Caki2 (cell line): ENCODE measurements at places on chromosomes 4 and X. TPM values are rescaled to one million over a fixed set of nuclear protein-coding genes. Genes with fewer than 3 reads are reported as not detected.

Gene GRID2
- not detected in 2 replicates for total RNA-seq

Gene NUDT11
- total RNA-seq: 10.9 and 17.6 TPM in 2 replicates

Gene CORIN
- total RNA-seq: 0.20 TPM in 1 of 2 replicates, not detected in the other

GRCh38 chrX:8748855-8749254, 16.9 kb upstream of the ANOS1 start:
- DNase-seq: peak; percentile 14

DNA sequence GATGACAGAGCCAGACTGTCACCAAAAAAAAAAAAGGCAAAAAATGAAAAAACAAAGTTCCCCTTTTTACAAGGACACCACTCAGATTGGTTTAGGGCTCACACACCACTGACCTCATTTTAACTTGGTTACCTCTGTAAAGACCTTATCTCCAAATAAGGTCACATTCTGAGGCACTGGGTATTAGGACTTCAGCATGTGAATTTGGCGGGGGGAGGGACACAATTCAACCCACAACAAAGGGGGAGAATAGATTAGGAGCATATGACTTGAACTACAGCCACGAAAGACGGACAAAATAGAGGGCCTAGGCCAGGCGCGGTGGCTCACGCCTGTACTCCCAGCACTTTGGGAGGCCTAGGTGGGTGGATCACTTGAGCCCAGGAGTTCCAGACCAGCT, 31.0 kb upstream of the ARAF start:
- DNase-seq: no peak

Gene AFF2
- total RNA-seq: 2.0 TPM in 1 of 2 replicates, not detected in the other

DNA sequence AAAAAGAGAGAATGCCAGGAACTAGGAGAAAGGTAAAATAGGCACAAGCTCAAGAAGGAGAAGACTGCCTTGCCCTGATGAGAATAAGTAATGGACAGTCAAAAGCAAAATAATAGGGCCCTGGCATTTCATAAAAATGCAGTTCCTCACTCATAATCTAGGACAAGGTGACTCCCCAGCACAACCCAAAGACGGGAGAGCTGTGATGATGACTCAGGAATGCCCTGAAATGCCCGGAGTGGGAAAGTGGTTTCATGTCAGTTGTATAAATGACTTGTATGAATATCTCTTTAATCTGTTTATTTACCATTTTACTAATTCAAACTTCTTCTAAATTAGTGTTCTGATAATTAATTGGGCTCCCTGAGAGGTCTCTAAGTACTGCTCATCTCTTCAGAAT, 28.8 kb upstream of the SETD7 start:
- DNase-seq: no peak

GRCh38 chrX:13898603-13899002, 81.7 kb upstream of the GPM6B start:
- DNase-seq: no peak

GRCh38 chr4:140305053-140305452, 68.4 kb upstream of the SCOC start:
- DNase-seq: no peak

- DNase-seq: no peak
Measured at GRCh38 chr4:54231768-54232688, 2.9 kb downstream of the PDGFRA start.

Gene PCDH19
- total RNA-seq: not detected in 2 replicates

DNA sequence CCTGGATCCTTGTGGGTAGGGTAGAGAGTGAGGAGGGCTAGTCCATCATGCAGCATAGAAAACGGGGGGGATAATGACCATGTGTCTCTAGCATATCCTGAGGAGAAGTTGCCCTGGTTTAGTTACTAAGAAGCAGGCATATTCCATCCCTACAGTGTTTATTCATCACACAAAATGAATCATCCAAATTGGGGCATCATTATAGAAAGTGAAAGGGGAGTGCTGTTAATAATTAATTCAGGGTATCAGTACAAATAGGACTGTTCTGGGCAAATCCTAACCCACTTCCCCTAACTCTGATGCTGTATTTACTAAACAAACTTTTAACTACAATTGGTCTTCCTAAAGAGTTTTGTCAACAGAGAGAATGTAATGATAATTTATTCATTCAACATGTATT, 281.1 kb upstream of the ARX start:
- DNase-seq: no peak

- no peak for DNase-seq
Measured at GRCh38 chr4:95283320-95283719, 265.5 kb downstream of the UNC5C start.

Gene USP51
- 0.06 and 0.14 TPM in 2 replicates for total RNA-seq

Gene SMR3A
- total RNA-seq: not detected in 2 replicates

DNA sequence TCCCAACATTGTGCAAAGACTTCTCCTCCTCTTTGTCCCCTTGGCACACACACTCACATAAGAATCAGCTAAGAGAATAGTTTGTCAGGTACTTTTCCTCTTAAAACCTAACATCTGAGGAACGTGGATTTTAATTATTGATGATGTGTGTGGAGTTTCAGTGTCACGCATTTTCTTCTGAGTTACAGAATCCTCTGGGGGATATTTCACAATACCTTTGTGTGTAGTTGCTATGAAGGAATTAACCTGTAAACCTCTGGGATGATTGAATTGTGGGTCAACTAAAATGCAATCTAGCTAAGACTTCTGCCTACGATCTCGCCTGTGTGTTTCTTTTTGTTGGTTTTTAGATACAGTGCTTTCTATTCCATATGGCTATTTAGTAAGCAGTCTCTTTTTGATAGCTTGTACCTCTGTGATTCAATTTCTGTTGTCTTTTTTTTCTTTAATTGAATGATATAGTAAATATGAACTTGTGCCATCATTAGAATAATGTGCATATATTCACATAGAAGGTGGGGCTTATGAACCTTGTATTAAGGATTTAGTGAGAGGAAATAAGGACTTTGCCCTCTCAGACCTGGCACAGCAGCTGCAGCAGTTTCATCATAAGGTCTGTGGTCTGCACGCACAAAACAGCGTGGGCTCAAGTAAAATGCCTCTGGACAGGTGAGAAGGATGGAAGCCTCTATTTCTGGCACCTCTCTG, 99.2 kb downstream of the TSPAN7 start:
- DNase-seq: no peak

Gene MTCP1
- total RNA-seq: 4.7 and 19.2 TPM in 2 replicates

- DNase-seq: no peak
Measured at GRCh38 chr4:6560416-6561172, 14.4 kb upstream of the MAN2B2 start.

DNA sequence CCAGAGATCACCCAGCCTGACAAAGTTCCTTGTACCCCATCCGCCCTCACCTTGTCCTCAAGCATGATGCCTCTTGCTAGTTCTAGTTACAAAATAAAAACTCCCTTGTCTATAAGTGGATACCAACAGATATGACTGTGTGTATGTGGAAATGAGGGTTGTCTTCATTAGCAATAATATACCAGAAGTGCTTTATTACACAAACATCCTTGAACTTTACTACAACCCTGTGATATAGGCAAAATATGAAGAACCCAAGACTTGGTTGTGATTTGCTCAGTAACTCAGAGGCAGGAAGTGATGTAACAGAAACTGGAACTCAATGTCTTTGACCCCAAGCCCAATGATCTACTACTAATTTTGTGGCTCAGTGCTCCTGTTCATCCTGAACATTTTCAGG, 97.6 kb downstream of the AKAP4 start:
- DNase-seq: no peak

DNA sequence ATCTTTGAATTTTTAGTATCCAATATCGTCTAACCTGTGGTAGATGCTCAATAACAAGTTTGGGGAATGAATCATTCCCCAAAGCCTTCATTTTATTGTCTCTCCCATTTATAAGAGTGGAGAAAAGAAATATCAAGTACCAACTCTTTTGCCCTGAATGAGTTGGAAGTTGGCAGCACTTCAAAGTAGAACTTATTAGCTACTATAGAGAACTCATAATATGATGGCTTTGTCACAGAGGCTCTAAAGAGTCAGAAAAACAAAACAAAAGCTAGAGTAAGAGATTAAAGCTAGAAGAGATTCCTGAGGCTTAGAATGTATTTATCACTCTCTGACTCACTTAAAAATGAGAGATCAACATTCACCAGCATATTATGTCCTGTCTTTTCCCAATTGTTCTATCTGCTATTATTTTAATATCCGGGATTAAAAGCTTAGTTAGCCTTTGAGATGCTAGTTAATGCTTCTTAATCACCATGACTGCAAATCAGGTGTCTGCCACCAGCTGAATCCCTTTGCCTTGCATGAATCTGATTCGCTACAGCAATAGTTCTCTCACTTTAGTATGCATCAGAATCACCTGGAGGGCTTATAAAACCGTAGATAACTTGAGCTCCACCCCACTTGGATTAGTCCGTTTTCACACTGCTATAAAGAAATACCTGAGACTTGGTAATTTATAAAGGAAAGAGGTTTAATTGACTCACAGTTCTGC, 77.9 kb downstream of the PALLD start:
- DNase-seq: no peak

DNA sequence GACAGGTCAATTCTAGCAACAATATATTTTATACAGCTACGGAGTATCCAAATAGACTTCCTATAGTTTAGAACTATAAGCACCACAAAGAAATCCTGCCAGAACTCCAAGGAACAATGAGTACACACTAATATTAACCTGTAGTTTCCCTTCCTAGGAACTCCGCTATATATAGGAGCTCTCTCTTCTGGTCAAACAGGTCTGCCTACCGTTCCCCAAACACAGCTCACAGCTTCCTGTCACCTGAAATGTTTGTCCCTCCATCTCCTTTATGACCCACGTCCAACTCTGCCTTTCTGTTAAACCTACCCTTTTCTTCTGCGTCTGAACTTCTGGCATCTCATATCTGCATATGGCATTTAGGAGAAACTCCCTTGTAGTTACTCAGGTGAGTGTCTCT, 10.5 kb upstream of the GJB1 start:
- no peak for DNase-seq

GRCh38 chrX:13128104-13128503, 83.7 kb upstream of the FAM9C start:
- no peak for DNase-seq

Gene WDFY3
- total RNA-seq: 20.4 and 30.3 TPM in 2 replicates

Gene HHIP
- 1.4 and 17.2 TPM in 2 replicates for total RNA-seq

Gene JADE1
- 23.2 and 25.2 TPM in 2 replicates for total RNA-seq

DNA sequence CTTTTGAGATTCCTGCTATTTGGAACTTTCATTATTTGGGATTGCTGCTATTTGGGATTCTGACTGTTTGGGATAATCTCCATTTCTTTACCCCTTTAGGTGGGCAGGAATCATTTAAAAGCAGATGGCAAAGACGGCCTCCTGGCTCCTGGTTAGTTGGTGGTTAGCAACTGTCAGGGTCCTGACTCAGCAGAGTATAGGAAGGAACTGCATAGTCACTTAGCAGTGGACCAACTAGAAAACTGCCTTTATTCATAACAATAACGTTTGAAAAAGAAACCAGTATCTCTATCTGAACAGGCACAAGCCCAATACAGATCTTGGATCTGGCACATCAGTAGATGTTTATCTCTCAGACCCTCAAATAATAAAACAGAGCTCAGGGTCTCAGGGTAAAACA, 469.7 kb upstream of the FGF16 start:
- no peak for DNase-seq

DNA sequence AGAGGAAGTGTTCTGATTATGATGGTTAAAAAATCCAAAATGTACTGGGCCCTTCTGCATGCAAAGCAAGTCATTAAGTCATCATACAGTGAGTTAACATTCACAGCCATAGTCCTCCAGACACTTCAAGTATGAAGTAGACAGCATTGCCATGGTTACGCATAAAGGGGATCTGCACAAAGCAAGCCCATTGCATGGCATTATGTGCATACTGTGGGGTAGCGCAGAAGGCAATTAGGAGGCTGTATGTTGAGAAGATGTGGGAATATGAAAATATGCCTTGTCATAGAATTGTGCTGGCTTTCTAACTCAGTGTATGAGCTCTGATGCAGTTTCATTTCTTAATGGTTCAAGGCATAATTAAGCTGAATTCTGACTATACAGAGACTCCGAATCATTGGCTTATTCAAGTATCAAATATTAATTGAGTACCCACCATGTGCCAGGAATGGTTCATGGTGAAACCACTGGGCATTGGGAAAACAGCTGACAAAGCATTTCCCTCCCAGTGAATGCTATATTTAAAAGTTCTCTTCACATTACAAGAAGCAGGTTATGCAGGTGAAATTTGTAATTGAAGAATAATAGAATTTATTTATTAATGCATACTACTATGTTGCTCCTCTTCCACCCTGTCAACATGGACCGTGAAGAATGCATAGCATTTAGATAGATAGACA, 588.9 kb downstream of the ZNF674 start:
- no peak for DNase-seq

Gene TMEM271
- total RNA-seq: not detected in 2 replicates

GRCh38 chrX:115324194-115324593, 34.7 kb downstream of the LUZP4 start:
- no peak for DNase-seq

DNA sequence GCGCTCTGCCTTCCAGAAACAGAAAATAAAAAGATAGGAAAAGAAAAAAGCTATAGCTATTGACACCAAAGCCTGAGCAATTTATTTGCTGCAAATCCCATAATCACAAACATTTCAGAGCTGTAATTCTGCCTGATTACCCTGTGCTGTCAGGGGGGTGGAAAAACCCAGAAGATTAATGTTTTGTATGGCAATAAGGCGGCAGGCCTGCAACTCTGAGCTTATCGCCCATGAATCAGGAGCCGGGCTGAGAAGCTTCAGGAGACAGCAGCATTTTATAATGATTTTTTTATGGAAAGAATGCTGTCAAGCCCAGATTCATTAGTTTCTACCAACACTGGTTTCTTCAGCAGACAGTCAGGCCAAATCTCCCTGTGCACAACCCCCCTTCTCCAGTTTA, 82.6 kb upstream of the TMEM164 start:
- no peak for DNase-seq

Gene CXorf65
- not detected in 2 replicates for total RNA-seq

Gene TLR3
- total RNA-seq: 2.4 and 2.9 TPM in 2 replicates

DNA sequence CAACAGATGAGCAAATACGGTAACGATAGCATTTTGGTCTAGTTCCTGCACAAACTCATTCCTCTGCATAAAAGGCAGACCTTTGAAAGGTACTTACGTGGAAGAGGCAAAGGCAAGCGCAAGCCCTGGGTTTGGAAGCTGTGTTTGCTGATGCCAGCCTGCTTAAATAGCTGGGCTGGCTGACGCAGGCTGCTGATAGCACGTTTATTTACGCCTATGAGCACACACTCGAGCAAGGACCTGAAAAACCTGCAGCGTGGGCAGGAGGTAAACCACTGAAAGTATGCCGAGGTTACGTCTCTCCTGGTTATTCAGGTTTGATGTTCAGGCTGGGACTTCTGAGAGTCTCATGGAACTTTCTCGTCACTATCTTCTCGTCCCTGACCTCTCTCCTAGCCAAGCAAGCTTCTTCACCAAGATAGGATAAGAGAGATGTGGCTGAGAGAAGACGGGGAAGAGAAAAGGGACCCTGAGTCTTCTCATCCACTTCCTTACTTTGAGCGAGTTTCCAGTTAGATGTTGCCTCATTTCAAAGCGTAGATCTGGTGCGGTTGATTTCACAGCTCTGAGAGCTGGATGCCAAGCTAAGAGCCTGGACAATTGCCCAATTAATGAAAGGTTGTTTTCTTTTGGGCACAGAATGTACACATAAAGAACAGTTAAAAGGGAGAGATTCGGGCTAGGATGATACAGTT, at the start of gene HOPX:
TSS of gene HOPX (minus strand) at position 139 of the 695 bp plus-strand sequence. CDS start 23,480 bp downstream, outside the sequence.
- DNase-seq: no peak
